Stimulated activated CD4-positive, alpha-beta T cell treated with anti-CD3 and anti-CD28 coated beads, Interleukin-2, amount 100 ng/mL, for 48 hours (primary cell): ENCODE measurements at places on chromosomes 12 and 14.

GRCh38 chr12:6869049-6870021 lies 2.0 kb downstream of the TPI1 start:
- peak; percentile 81 for DNase-seq

- no peak for DNase-seq
Measured at GRCh38 chr12:115405471-115405860, 721.5 kb upstream of the TBX3 start.

GRCh38 chr12:109553906-109554500 lies 19.3 kb downstream of the MMAB start:
- DNase-seq, result no peak

GRCh38 chr14:28242895-28243294 lies 523.7 kb upstream of the FOXG1 start:
- DNase-seq, result no peak
